8988T (cell line): ENCODE measurements at places on chromosomes 3 and 15.

GRCh38 chr15:100158356-100158755, 183.4 kb downstream of the ADAMTS17 start:
- no peak for DNase-seq

DNA sequence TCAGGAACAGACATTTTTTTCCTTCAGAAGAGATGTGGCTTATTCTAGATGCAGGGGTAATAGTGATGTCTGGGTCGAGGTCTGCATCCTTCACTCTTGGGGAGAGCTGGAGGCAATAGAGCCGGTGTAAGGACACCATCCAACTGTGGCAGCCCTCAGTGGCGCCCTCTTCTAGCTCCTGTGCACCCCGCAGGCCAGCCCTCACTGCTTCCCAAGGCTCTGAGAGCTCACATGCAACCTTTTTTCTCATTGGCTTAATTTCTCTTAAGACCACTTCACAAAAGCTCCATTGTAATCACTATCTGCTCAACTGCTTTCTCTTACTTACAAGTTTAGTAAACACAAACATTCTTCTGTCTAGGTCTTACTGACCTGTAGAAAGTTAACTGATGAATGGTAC, 3.9 kb upstream of the VPS8 start:
- DNase-seq = no peak

DNA sequence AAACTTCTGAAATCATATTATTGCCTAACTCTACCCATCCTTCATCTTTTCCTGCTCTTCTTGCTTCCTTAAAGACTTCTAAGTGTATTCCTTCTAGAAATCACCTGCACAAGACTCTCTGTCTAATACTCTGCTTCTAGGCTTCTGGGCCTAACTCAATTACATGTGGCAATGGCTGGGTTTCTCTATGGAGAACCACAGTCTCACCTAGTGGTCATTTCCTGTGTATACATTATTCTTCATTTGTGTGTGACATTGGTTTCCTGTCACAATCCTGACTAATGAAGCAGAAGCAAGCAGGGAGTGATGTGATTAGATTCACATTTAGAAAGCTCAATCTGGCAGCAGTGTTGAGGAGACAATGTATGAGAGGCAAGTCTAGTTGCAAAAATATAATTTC, 16.9 kb upstream of the CLDN1 start:
- peak; percentile 13 for DNase-seq

DNA sequence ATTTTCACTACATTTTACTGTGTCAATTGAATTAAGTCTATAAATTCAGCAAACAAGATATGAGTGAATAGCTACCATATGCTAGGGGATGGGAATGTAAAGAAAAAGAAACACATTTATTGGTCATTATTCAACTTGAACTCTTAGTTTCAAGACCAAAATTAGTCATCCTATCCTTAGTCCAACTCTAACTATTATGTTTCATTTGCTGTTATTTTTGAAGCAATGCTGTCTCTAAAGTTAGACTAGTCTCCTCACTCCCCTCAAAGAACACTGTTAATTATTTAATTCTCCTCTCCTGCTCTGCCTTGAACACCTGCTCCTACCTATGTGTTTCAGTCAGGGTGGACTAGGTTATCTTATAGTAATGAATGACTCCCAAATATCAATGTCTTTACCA, 920.9 kb downstream of the TUSC7 start:
- DNase-seq = no peak

DNA sequence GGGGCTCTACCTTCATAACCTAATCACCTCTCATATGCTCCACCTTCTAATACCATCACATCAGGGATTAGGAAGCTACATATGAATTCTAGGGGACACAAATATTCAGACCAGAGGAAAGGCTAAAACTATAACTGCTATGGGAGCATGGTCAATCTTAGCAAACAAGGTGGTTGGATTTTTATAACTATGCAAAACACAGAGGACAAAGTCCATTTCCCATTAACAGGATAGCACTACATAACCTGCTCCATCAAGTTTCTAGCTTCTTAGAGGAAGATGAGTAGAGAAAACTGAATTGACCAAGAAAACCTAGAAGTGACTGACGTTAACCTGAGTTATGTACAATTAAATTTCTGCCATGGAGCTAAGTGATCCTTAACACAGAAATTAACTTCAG, 398.6 kb downstream of the TBL1XR1 start:
- DNase-seq = no peak

- no peak for DNase-seq
These were observed 393.3 kb upstream of the CBLB start for GRCh38 chr3:106261915-106262683.

- no peak for DNase-seq
These were observed at the start of gene BCHE for GRCh38 chr3:165837058-165837525. TSS of gene BCHE (minus strand) at chr3:165837423. CDS start at chr3:165831033, 6,390 bp downstream.

GRCh38 chr3:89405176-89405575, 297.8 kb downstream of the EPHA3 start:
- DNase-seq = no peak

GRCh38 chr3:171776411-171776810, 33.9 kb downstream of the PLD1 start:
- DNase-seq = no peak

GRCh38 chr15:25437777-25438600, 835 bp downstream of the UBE3A start:
- DNase-seq = no peak

DNA sequence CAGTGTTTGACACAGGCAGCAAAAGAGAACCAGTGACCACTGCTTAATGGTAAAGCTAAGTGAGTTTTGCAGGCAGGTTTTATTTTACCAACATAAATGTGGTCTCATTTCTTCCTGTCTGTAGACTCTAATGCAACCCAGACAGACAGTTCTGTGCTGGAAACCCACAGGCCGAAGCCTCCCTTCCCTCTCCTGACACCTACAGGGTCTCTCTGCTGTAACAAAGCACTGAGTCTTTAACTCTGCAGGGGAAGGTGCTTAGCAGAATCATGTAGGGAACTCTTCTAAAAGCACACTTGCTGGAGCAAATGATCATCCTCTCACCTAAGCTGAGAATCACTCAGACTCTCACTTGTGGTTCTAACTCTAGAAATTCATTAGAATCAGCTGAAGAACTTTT, 200.3 kb downstream of the KBTBD8 start:
- no peak for DNase-seq

GRCh38 chr3:188326111-188326510, 172.2 kb downstream of the LPP start:
- no peak for DNase-seq

DNA sequence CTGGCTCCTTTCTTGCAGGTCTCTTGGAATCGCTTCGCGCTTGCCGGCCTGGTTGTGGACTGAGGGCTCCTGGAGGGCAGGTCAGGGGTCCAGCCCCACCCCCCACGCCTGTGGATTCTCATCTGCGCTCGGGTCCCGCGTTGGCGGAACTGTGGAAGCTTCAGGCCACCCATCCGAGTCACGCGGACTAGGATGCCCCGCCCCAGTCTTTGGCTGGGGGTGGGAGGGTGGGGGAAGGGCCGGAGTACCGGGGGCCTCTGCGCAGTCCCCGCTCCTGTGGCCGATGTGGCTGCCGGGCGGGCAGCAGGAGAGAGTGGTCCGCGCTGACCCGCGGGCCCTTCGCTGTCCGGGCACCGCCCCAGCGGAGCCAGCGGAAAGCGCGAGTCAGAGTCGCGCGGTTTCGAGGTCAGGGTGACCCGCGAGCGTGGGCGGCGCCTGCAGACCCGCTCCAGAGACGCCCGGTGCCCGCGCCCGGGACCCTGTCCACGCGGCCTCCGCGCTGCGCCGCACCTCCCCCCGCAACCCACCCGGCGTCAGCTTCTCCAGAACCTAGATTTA, 114.2 kb downstream of the KLF13 start:
- DNase-seq = peak; percentile 35

DNA sequence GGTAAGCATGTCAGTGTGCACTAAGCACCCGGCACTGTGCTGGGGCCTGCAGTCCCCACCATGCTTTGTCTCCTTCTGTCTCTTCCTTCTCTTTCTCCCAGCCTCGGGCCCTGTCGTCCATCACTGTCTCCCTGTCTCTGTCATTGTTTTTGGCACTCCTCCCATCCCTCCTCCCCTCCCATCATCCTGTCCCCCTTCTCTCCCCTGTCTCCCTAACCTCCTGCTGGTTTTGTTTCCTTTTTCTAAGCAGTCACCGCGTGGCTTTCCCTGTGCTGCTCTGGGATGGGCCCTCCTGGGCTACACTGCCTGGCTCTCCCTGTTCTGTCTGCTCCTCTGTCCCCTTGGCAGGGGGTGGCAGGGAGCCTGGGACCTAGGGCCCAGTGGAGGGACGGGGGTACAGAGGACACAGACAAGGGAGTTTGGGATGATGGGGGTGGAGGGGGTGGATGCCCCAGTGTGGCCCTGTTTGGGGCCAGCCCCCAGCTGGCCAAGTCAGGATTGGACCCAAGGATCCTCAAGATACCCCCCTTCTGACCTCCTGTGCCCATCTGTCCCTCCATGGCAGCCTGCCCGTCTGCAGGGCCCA, 5.7 kb downstream of the CHST13 start:
- DNase-seq = no peak

DNA sequence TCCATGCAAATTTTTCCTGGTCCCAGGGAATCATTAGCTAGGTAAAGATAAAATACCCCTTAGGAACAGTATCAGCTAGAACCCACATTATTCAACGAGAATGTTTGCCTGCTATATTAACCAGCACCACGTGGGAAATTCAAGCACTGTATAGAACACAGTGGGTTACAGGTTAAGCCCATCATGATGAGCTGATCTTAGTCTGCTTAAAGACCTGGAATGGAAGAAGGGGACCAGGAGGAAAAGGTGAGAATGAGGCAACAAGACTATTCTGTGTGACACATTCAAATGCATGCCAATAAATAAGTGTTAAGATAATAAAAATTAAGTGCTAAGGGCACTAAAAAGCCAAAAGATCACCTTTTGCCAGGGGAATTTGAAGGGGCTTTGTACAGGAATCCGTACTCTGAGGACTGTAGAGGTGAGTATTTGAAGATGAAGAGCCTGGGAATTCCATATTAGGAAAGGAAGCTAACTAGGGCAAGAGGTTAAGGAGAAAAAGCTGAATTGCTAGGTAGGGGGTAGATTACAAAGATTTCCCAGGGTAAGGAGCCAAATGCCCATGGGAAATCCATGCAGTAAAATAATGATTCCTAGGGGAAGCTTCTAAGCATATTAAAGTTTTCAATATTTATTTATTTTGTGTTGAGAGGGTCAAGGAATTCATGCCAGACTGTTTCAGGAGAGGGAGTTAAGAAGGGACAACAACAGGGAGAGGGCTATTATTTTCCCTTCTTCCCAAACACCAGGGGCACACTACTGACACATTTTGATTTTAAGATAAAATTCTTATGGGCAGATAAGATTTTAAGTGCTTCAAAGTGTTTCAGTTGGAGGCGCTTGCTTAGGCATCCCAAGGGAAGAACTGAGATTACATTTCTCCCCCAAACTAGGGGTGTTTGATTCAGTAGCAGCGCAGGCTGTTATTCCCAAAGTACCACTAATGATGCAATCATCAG, 2.3 kb upstream of the MED12L start:
- DNase-seq = no peak

DNA sequence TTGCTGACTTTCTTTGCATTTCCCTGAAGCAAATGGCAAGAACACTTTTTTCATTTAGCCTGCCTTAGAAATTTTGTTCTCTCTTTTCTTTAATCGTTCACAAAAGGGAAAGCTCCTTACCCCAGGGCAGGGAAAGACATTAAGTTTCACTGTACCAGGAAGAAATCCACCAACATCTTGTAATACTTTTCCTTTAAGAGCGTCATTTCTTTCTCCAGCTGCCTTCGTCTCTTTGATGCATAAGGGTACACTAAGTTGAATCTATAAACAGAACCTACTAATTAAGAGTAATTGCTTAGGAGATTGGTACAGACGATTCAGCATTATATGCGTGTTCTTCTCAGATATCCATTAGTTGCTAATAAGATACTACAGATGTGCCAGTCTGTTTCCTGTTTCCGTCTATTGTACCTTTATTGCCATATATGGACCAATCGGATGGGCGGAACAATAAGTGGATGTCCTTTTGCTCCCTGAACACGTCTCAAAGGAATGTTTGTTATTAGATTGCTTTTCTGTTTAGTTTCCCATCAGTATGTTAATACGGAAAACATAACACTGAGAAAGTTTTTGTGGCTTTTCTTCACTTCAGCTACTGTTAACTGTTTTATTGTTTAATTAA, 276.7 kb upstream of the RARB start:
- no peak for DNase-seq

- DNase-seq = no peak
These were observed 74.2 kb downstream of the ANKRD28 start for GRCh38 chr3:15723624-15723884.

GRCh38 chr3:4823986-4824925, 155.0 kb upstream of the BHLHE40 start:
- DNase-seq = no peak

GRCh38 chr3:76365275-76365674, 579.9 kb upstream of the ZNF717 start:
- DNase-seq = no peak

DNA sequence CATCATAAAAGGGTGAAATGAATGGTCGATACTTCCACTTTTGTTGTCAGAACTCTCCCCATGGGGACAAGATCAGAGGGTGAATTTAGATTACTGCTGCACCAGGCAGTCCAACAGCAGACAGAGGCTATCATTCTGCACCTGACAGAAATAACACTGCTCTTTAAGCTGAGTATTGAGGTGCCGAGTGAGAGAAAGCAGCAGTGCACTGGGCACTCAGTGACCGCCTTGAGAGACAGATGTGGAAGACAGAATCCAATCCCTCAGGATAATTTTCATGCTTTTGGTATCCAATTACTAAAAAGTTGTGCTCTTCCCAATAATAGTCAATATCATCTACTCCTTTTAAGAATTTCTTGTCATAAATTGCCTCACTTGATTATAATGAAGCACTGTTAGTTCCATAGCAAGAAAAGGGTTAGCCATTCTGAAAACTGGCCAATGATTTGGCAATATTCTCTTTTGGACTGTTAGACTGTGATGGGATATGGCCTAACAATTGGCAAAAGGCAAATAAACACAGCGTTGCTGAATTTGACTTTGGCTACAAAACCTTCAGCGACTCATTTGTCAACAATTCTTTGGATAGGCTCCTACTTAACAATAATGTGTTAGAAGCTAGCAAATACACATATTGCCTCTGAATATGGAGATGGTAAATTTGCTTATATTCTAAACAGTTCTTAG, 5.5 kb downstream of the FGF7 start:
- DNase-seq = no peak

- DNase-seq = no peak
These were observed 45.2 kb upstream of the NR2F2 start for GRCh38 chr15:96285305-96285704.

DNA sequence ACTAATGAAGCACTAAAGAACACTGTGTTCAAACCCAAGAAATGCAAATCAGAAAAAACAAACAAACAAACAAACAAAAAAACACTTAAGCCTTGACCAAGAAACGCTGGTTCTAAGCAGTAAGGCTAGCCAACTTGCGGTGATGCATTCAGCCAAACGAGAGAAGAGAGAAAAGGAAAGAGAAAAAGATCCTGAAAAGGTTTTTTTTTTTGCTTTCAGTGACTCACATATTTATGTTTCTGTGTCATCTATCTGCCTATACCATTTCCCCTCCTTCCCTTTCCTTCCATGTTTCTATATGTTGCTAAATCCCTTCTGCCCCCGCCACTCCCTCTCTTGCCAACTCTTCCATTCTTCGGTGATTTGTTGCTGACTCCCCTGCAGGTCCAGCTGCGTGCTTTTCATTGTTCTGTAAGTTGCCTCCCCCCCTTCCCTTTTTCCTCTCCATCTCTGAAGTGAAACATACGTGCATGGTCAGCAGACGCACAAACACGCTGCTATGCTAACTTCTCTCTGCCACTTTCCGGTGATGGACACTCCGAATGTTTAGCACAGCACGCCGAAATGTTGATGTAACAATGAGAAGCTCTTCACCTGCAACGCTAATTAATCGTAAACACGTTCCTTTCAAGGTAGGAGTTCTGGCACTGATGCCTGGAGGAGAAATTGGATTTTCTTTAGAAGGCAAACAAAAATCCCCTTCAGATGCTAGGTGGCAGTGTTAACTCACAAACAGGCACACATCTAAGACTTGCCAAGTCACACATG, 154.4 kb downstream of the TUSC7 start:
- no peak for DNase-seq
